ENCODE measurements at places on chromosomes 2 and 18.

DNA sequence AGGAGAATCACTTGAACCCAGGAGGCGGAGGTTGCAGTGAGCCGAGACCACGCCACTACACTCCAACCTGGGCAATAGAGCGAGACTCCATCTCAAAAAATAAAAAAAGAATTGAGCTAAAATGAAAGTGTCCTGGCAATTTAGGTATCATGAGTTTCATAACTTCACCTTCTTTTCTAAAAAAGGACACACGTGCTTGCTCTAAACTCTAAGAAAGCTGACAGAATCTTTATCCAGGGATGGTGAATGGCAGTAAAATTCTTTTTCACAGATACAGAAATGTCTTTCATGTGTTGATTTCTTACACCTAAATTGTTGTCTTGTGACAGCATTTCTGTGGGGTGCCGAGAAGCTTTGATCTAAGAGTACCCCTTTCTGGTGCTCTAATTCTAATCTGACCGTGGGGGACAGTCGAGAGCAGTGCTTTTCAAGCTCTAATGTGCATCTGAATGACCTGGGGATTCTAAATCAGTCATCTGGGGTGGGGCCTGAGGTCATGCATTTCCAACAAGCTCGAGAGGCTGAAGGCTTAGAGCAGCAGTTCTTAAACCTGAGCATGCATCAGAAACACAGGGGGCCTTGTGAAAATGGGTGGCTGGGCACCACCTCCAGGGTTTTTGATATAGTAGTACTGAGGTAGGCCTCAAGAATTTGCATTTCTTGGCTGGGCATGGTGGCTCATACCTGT is 42.1 kb upstream of the REL start:
- DNase-seq: no peak

DNA sequence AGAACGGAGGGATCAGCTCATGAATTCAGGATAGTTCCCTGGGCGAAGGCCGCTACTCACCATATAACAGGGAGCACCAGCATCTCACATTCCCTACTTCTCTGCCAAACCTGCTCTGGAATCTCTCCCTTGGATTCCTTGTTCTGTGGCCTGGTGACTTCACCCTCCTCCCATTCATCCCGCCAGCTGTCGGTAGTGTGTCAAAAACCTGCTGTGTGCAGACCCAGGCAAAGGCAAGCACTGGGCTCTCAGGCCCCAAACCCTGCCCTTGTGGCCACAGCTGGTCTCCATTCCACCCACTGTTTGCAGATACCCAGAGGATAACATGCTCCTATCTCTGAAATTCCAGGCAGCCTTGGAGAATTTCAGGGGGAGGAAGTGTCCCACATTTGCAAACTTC is 151.6 kb downstream of the CAPN13 start:
- no peak for DNase-seq

DNA sequence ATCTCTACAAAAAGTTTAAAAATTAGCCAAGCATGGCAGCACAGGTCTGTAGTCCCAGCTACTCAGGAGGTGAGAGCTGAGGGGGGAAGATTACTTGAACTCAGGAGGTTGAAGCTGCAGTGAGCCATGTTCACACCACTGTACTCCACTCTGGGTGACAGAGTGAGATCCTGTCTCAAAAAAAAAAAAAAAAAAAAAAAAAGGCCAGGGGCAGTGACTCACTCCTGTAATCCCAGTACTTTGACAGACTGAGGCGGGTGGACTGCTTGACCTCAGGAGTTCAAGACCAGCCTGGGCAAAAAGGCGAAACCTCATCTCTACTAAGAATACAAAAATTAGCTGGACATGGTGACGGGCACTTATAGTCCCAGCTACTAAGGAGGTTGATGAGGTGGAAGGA is 37.0 kb downstream of the PUM2 start:
- no peak for DNase-seq

- DNase-seq: no peak
These were observed 120.9 kb upstream of the CDH19 start for GRCh38 chr18:66724664-66725356.

DNA sequence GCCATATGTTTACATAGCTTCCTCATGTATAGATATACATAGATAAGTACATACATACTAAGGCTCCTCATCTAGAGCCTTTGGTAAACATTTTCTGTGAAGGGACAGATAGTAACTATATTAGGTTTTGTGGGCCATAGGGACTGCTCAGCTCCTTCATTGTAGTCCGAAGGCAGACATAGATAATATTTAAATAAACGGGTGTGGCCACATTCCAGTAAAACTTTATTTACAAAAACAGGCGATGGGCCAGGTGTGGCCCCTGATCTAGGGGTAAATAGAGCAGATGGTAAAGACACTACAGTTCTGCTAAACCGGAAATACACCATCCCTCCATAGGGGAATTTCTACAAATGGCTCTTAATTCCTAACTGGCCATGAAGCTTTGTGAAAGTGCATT is 7.3 kb downstream of the COQ10B start:
- no peak for DNase-seq

DNA sequence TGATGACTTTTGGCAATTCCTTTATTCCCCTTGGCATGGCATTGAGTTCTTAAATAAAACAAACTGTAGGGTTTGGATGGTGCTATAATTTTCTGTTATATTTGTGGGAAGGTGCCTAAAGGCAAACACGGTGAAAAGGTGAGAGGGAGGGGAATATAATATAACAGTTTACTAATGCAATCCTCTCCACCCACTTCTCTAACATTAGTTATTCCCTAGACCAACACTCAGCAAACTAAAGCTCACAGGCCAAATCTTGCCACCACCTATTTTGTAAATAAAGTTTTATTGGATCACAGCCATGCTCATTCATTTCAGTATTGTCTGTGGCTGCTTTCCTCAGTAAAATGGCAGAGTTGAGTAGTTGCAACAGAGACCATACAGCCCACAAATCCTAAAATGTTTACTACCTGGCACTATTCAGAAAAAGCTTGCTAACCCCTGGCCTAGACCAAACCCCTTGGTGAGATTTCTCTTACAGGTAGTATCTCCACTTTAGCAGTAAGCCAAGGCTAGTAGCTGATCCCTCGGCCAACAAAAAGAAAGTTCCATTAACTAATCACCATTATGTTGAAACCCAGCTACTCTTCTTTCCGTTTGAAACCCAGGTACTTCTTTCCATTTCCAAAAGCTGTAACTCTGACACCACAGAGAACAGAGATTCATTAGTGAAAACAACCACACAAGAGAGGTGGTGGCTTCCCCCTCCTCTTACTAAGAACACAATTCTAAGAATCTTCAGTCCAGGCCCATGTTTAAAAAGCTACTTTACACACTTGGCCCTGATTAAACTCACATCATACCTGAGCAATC is 136.1 kb upstream of the CHAC2 start:
- no peak for DNase-seq

All from retina (tissue), 1 donor.